ENCODE measurements at places on chromosomes 6 and 20. TPM values are rescaled to one million over a fixed set of nuclear protein-coding genes. Genes with fewer than 3 reads are reported as not detected.

C20orf202 gene
- 0.27 TPM for polyA plus RNA-seq

CD109 gene
- 0.97 TPM for polyA plus RNA-seq

SIRPD gene
- polyA plus RNA-seq: not detected

IP6K3 gene
- 6.4 TPM for polyA plus RNA-seq

DDO gene
- polyA plus RNA-seq: 2.0 TPM

TNFRSF21 gene
- polyA plus RNA-seq: 28.5 TPM

Measured in brain (organoid and tissue), 16 donors.